A375 (cell line): ENCODE measurements at places on chromosomes 6 and 20. TPM values are rescaled to one million over a fixed set of nuclear protein-coding genes. Genes with fewer than 3 reads are reported as not detected.

FOXF2 gene
- total RNA-seq = 3.1 and 3.8 TPM in 2 replicates

MTFR2 gene
- total RNA-seq = 2.5 and 5.1 TPM in 2 replicates

SLC24A3 gene
- total RNA-seq = 2.0 TPM in 2 replicates

PI3 gene
- total RNA-seq = not detected in 2 replicates

C6orf15 gene
- not detected in 2 replicates for total RNA-seq

TSBP1 gene
- total RNA-seq = 0.08 TPM in 1 of 2 replicates, not detected in the other

KIAA0408 gene
- total RNA-seq = 0.11 and 0.23 TPM in 2 replicates

ID1 gene
- total RNA-seq = 813 and 881 TPM in 2 replicates

PYGB gene
- total RNA-seq = 814 and 859 TPM in 2 replicates

HIVEP2 gene
- total RNA-seq = 3.8 and 4.3 TPM in 2 replicates

ZSCAN23 gene
- not detected in 2 replicates for total RNA-seq

NRSN1 gene
- not detected in 2 replicates for total RNA-seq

GSS gene
- total RNA-seq = 137 and 143 TPM in 2 replicates

SLC22A16 gene
- total RNA-seq = 0.13 TPM in 1 of 2 replicates, not detected in the other

MEI4 gene
- 0.05 TPM in 1 of 2 replicates, not detected in the other for total RNA-seq

SLC17A3 gene
- total RNA-seq = not detected in 2 replicates

TAB2 gene
- 11.0 and 12.3 TPM in 2 replicates for total RNA-seq

C20orf144 gene
- total RNA-seq = 0.04 TPM in 1 of 2 replicates, not detected in the other

NKX2-2 gene
- 0.41 and 1.8 TPM in 2 replicates for total RNA-seq

IRF4 gene
- 0.19 and 3.3 TPM in 2 replicates for total RNA-seq

HLA-DRB1 gene
- total RNA-seq = 67.3 and 68.2 TPM in 2 replicates

IPCEF1 gene
- total RNA-seq = not detected in 2 replicates

BPIFB2 gene
- not detected in 2 replicates for total RNA-seq

TTK gene
- 21.3 and 23.1 TPM in 2 replicates for total RNA-seq

SIRPB1 gene
- 3.7 and 4.5 TPM in 2 replicates for total RNA-seq
